Activated CD8-positive, alpha-beta memory T cell treated with anti-CD3 and anti-CD28 coated beads for 1 hour (primary cell): ENCODE measurements at places on chromosomes 16 and 17.

DNA sequence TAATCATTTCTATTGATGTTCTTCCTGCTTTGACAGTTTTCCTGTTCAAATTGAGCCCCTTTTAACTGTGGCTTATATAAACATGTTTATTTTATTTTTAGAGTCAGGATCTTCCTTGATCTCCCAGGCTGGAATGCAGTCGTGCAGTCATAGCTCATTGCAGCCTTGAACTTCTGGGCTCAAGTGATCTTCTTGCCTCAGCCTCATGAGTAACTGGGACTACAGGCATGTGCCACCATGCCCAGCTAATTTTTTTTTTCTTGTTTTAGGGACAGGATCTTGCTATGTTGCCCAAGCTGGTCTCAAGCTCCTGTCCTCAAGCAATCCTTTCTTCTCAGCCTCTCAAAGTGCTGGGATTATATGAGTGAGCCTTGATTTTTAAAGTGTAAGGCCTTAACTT, 14.7 kb downstream of the PHKB start:
- DNase-seq, result no peak

GRCh38 chr16:23999663-24000062, 163.9 kb downstream of the PRKCB start:
- DNase-seq, result no peak

- no peak for DNase-seq
Measured at GRCh38 chr17:33199571-33200510, 93.3 kb downstream of the ASIC2 start.

DNA sequence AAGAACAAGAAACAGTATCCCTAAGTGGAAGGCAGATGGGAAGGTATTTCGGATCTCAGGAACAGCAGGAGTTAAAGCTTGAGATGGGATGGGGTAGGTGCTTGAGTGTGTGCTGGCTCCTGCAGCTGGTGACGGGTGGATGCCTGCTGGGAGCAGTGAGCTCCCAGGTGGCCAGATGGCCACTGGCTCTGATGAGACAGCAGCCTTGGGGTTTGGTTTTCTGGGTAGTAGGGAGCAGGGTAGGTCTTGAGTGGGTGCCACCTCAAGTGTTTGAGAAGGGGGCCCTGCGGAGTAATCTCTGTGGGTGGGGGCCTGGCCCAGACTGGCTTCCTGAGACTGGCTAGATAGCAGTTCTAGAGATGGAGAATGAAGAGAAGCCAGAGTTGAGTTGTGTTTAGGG, 10.3 kb downstream of the EPN2 start:
- DNase-seq, result no peak

- no peak for DNase-seq
Measured at GRCh38 chr17:80890196-80890920, 101.3 kb upstream of the CHMP6 start.

GRCh38 chr17:68927516-68927915, 27.7 kb downstream of the ABCA8 start:
- DNase-seq, result no peak

- DNase-seq, result no peak
Measured at GRCh38 chr16:58038219-58038641, 12.7 kb downstream of the MMP15 start.

DNA sequence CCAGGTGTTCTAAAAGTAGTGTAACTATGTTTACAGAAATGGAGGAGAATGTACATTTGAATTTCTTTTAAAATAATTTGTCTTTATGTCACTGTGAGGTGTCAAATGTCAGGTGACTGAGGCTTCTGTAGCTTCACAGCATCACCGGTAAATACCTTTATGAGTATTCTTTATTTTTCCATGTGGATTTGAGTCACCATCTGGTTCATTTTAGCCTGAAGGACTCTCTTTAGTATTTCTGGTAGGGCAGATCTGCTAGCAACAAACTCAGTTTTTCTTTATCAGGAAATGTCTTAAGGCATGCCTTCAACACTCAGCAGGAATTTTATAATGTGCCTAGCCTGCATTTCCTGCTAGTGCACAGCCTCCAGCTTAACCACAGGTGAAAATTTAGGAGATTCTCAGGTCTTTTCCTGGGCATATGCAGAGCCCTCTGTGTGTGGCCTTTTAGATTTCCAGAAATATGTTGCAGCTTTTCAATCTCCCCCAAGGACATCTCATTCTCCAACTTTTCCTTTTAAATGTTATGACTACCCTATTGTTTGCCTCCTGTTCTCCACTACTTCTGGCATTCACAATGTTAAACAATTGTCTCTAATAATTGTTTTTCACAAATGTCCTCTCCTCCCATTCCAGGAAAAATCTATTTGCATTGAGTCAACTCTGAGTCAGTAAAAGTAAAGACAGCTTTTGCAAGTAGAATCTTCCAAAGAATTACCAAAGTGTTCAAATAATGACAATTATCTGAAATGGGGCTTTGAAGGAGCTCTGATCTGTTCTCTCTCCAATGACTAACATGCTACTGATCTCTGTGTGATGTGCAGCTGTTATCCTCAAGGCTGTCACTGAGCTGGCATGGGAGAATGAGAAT, 239.4 kb upstream of the CPHXL start:
- DNase-seq, result no peak

DNA sequence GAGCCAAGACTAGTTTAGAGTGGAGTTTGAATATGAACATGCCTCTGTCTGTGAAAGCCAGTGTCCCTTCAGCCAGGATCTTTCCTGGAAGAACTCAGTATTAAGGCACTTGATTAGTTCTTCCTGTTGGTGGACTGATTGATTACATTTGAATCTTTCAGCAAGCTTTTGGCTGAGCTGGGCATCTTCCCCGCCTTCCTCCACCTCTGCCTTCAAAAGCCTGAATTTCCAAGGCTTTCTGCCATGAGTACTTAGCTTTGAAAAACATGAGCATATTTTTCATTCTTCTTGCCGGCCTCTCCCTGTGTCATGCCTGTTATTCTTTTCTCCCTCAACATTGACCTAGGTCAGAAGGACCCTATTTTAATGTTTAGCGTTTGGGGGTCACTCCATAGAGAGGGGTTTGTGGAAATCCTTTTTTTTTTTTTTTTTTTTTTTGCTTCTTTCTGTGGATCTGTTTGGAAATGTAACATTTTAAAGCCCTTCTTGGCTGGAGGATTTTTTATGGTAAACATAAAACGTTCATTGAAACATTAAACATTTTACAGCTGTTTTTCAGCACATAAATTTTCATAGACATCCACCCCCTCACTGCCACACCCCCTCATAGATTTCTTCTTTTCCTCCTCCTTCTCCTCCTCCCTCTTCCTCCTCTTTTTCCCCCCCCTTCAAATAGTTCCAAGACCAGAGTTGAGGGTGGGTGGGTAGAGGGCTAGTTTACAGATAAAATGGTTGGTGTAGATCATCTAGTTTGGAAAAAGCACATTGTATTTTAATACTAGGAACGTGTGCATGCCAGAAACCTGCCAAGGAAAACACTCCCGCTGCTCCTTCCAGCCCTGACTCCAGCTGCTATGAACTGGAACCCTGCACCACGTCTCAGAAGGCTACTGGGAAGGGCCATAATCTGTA, 645.9 kb downstream of the WWOX start:
- no peak for DNase-seq

DNA sequence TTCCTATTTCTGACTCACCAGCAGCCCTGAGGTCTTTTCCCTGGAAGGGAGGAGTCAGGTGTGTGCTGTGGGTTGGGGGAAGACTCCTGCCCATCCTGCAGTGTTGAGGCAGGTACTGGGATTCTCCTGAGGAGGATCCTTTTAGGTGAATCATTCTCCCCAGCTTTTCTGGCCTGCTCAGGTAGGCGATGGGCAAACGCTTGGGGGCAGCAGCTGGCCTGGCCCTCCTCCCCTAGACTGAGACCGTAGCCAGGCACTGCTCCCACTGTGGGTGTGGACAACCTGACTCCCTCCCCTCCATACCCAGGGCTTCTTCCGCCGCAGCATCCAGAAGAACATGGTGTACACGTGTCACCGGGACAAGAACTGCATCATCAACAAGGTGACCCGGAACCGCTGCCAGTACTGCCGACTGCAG, 15.1 kb downstream of the GJD3 start:
- DNase-seq, result no peak

GRCh38 chr17:43334738-43335402, 63.9 kb upstream of the ARL4D start:
- DNase-seq, result no peak

DNA sequence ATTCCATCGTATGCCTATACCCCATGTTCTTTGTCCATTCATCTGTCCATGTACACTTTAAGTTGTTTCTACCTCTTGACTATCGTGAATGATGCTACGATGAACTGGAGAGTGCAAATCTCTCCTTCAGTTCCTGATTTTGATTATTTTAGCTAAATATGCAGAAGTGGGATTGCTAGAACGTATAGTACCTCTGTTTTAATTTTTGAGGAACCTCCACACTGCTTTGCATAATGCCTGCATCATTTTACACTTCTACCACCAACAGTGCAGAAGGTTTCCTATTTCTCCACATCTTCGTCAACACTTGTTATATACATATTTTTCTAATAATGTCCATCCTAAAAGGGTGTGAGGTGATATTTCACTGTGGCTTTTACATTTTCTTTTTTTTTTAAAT, 43.9 kb downstream of the SDR42E1 start:
- DNase-seq, result no peak

DNA sequence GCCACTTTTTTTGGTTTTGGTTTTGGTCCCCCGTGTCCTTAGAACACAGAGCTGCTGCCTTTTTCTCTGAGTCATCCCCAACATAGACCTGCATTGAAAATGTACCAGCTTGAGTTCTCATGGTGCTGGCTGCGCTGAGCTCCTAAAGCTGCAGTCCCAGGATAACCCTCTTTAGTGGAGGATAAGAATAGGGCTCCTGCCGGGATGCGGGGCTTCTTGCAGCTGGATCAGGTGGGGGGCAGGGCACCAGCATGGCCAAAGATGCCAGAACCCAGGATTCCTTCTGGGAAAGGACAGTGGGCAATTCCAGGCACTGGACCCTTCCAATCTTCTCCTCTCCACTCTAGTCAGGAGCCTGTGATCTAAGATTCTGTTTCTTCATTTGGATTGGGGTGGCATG, 8.3 kb upstream of the CLUH start:
- DNase-seq, result no peak

DNA sequence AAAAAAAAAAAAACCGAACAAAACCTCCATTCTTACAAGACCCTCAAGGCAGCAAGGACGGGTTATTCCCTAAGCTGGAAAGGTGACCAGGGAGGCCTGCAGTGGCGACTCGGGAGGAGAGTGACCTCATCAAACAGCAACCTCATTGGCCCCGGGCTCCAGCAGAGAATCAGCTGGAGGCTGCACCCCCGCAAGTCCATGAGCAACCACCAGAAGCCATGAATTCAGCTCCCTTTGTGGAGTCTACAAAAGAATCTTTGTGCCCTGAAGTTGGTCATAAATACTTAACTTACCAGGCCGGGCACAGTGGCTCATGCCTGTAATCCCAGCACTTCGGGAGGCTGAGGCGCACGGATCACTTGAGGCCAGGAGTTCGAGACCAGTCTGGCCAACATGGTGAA, 80.9 kb upstream of the CREBBP start:
- DNase-seq, result no peak

GRCh38 chr16:10594312-10594950, 14.0 kb upstream of the EMP2 start:
- DNase-seq, result no peak

DNA sequence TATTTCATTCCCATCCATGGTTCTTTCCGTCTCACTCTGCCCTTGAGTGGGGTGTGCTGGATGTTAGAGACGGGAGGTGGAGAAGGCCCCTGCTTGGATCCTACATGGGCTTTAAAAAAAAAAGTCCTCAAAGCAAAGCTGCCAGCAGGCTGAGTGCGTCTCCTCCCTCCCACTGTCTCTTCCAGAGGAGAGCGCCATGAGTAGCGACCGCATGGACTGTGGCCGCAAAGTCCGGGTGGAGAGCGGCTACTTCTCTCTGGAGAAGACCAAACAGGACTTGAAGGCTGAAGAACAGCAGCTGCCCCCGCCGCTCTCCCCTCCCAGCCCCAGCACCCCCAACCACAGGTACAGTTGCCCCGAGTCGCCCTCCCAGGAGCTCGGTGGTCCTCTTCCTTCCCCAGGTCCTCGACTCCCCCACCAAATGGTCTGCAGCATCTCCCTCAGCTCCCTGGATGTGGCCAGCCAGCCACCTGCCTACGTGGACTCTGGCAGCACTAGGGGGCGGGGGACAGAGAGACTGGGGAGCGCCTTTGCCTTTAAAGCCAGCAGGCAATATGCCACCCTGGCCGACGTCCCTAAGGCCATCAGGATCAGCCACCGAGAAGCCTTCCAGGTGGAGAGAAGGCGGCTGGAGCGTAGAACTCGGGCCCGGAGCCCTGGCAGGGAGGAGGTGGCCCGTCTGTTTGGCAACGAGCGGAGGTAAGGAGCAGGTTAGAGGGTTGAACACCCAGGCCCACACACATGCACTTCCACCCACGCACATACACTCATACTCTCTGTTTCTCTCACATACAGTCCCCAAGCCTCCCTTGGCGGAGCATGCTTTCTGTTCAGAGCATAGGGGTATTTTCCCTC, 68.2 kb downstream of the PLD6 start:
- DNase-seq, result no peak

- no peak for DNase-seq
Measured at GRCh38 chr16:48246066-48246465, 1.3 kb downstream of the ABCC11 start.
